HS-27A (cell line): ENCODE measurements at places on chromosomes 7 and 10.

DNA sequence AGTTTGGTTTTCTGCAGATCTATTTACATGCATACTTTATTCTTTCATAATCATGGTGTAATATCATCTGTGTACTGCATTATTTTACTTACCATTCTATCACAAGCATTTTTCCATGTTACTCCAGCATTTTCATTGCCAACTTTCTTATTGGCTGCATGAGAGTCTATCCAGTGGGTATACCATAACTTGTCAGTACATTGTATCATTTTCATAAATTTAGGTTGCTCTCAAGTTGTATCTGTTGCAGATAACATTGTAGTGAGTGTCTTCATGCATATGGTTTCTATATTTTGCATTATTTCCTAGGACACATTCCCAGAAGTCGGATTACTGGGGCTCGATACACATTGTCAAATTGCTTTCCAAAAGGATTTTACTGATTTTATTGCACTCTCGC lies 87.2 kb upstream of the INSYN2A start:
- no peak for DNase-seq

- DNase-seq = no peak
Observed at GRCh38 chr7:133778472-133778871, 348.7 kb upstream of the LRGUK start.

- no peak for DNase-seq
Observed at GRCh38 chr10:58143944-58144343, 123.8 kb downstream of the IPMK start.

DNA sequence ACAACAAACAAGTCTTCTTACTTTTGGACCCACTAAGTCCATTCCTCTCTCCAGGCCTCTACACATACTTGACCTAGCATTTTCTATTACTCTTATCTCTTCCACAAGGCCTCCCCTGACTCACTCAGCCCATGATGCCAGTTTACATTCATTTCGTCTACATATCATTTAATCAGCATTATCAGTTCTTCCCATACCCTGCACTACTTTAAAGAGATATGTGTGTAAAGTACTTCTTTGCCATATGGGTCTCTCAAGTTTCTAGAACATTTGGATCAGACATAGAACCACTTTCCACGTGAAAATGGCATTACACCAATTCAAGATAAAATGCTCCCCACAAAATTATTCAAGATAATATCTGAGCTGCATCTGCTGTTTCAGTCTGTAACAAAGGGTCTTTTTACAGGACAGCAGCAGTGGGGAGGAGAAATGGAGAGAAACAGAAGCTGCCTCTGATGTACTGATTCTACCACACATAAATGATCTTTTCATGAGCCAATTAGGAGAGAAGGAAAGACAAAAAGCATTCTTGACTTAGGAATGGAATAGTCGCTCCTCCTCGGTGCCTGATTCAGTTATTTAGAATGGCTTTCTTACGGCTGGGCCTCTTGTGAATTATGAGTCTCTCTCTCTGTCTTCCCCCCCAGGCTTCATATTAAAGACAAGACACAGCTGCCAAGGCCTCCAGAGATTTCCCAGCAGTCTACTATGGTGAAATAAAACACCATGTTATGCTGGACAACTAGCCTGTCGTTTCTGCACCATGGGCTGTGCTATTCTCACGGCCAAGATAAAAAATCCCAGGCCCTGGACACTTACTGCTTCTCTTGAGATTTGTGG lies 46.9 kb upstream of the SEPTIN7 start:
- no peak for DNase-seq

DNA sequence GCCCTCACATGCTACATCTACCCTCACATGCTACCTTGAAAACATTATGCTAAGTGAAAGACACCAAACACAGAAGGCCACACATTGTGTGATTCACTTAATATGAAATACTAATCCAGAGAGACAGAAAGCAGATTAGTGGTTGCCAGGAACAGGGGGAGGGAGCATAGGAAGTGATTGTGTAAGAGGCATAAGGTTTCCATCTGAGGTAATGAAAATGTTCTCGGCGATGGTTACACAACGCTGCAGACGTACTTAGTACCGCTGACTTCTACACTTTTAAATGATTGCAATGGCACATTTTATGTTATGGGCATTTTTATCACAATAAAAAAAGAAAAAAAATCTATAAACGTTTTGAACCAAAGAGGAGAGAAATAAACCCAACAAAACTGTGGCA lies 742.3 kb downstream of the TYW1 start:
- no peak for DNase-seq
